Right hindlimb (tissue), 1 donor: ENCODE measurements at places on chromosomes 2 and 18.
A peak's percentile ranks its signal among the peaks of the same experiment; 100 is the strongest.

DNA sequence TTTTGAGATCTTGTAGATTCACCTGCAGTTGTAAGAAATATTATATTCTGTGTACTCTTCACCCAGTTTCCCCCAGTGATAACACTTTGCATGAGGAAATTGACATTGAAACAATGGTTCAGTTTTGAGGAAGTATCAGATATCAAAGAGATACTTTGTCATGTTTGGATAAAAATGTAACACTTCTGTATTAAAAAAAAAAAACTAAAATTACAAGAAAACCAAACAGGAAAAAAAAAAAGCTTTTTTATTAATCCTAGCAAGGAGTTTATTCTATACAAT lies 204.0 kb downstream of the ARL4C start:
- DNase-seq = no peak

- no peak for DNase-seq
Measured at GRCh38 chr2:16763493-16763899, 97.9 kb upstream of the CYRIA start.

DNA sequence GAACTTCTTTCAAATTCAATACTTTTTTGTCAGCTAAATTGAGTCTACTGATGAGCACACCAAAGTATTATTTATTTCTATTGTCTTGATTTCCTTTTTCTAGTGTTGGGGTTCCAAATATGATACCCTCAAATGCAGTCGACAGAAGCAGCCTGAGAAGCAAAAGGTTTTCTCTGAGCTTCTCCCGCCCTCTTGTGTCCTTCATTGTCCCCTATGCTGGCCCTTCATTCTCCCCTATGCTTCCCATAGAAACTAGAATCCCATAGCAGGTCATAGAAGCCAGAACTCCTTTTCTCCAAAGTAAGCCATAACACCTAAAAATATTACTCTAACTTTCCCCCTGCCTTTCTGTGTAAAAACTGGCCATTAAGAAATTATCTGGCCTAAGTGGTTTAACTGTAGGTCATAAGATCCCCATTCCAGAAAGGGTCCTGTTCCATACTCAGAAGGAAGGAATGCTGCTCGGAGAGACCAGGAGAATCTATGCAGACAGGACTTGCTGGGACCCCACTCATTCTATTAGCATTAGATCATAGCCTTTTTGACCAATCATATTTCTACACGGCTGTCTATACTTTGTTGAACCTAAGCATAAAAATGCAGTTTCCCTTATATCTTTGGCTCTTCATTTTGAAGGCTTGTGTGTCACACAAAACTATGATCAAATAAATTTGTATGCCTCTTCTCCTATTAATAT lies 764.6 kb upstream of the PKDCC start:
- no peak for DNase-seq

- DNase-seq = no peak
Measured at GRCh38 chr2:134348760-134349159, 94.9 kb downstream of the MGAT5 start.

DNA sequence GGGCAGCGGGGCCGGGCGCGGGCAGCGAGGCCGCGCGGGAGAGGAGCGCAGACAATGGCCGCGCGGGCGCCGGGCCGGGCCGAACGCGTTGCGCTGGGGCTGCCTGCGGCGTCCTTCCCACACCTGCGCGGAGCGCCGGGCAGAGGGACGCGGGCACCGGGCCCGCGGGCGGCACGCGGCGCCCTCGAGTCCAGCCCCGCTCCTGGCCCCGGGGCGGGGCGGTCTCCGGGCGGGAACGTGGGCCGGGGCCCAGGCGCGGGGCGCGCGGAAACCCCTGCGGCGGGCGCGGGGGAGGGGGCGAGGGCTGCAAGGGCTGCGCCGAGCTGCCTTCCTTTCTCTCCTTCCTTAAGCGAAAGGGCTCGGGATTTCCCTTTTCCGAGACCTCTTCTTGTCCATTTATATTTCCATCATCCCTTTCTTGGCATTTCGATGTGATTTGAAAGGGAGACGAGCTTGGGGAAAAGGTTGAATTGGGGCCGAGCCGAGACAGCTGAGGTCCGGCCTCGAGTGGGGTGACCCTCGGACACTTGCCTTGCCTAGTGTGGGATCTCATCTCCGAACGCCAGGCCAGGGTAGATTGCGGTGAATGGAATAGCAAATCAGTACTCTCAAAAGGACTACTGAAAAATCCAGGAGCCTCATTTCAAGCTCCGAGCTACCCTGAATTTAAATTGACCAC lies 676 bp downstream of the KLHL23 start:
- peak; percentile 41 for DNase-seq

- no peak for DNase-seq
Measured at GRCh38 chr2:64315291-64315960, 138.5 kb upstream of the LGALSL start.

DNA sequence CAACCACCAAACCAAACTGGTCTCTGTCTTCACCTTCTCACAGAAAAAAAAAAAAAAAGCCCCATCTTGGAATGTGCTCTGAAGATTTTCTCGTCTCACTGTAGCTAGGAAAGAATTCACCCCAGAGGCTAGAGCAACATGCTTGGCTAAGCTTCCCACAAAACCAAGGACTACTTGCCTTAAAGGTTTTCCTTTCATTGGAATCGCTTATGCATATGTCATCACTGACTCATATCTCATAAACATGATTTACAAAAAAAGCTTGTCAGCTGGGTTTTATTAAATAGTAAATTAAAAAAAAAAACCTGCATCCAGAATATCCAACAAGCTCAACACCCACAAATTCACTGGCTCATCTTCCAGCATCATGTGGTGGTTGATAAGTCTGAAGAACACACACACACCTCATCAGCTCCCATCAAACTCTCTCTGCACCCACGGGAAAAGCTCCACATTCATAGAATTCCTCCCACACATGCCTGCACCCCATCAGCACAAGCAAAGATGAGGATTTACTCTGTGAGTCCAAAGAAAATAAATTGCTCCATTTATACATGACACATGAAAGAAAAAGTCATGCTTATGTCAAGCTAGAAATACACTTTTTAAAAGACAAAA lies 182.0 kb upstream of the TRIB2 start:
- no peak for DNase-seq

GRCh38 chr2:175535631-175536030 lies 354.1 kb upstream of the ATP5MC3 start:
- no peak for DNase-seq
